Suppressor macrophage treated with lipopolysaccharide for 1 hour (primary cell): ENCODE measurements at places on chromosomes 16 and 17.

DNA sequence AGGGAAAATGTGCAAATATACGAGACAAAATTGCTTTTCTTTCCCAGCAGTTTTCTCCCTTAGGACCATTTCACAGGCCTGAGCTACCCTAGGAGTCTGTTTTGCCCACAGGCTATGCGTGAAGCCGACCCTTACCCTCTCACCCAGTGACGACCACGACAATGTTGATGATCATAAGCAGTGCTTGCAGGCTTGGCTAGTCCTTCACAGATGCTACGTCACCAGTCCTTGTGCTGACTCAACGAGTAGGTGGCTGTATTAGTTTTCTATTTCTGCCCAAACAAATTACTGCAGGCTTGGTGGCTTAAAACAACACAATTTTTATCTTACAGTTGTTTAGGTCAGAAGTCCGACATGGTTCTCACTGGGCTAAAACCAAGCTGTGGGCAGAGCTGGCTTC lies 574.6 kb upstream of the HSBP1 start:
- no peak for DNase-seq

GRCh38 chr17:81558941-81559806 lies 7.0 kb upstream of the FAAP100 start:
- DNase-seq = peak; percentile 43

DNA sequence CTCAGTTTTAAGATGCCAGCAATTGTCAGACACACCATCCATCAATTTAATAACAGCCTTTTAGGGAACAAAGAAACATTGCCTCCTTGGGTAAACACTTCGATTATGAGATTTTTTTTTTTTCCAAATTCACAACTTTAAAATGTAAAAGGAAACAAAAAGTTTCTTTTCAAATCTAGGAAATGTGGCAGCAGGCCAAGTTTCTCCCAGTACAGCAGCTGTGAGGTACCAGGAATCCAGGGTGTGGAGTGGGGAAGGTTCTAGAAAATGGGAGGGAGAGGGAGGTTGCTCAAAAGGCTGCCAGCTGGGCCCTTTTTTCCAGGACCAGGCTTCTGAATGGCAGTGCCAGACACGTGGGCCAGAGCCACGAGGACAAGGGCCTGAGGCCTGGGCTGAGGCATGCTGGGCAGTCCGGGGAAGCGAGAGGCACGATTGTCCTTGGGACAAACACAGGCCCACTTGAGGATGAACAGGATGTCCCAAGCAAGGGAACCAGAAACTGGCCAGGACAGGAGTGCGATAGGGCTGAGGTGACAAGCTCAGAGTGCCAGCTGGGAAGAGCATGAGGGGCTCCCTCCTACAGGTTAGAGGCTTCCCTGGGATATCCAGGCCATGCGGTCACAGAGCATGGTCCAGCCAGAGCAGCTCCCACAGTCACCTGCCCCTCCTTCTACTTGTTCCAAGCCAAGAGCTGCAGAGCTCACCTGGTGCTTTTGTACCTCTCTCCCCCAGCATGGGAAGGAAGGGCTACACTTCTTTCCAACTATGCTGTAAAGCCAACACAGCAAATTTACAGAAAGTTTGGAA lies 215.1 kb downstream of the KATNIP start:
- DNase-seq = no peak

DNA sequence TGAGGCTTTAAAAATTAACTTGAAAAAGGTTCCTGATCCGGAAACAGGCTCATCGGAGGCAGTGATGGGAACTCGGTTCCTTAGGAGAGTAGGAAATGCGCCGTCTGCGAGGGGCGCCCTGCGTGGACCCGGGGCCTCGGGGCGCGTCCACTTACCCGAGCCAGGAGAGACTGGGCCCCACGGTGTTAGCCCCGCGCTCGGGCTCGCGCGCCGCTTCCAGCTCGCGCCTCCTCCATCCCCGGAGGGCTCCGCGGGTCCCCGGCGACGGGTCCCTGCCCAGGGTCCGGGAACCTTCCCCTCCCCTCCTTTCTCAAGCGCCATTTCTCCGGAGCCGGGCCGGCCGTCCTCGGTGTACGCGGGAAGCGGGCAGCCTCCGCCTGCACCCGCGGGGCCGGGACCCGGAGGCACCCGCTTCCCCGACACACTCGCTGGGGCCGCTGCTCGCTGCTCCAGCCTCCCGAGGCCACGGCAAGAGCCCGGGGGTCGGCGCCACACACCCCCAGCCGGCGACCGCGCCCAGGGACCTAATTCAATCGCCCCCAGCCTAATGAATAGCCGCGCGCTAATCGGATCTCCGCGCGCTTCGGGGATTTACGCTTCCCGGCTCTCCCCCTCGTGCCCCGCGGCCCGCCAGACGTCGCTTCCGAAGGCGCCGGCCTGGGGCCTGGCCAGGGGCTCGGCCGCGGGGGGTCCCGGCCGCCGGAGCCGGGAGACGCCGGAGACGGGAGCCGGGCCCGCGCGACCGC lies 2.2 kb upstream of the BAHCC1 start:
- peak; percentile 70 for DNase-seq

- no peak for DNase-seq
Measured at GRCh38 chr17:42361781-42362186, 26.5 kb downstream of the STAT3 start.

- no peak for DNase-seq
Measured at GRCh38 chr16:27520982-27521673, 28.6 kb downstream of the GTF3C1 start.

DNA sequence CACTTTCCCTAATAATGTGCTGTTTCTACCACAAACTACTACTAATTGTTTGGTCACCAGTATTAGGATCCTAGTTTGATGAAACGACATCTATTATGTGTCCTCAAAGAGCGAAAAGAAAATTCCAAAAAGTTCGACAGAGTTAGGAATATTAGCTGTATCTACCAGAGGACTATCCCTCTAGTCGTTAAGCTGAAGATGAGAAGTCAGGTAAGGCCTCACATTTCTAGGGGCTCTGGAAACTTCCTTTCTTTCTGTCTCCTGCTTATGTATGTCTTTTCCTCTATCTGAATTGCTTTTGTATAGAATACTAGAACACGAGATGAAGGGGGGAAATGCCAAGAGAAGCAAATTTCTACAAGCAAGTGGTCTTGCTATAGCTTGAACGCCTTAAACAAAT lies 1.6 kb downstream of the GLG1 start:
- DNase-seq = no peak

- DNase-seq = peak; percentile 27
Measured at GRCh38 chr17:63222655-63223054, 223.5 kb downstream of the CYB561 start.

GRCh38 chr16:57007050-57007449 lies 17.7 kb downstream of the NLRC5 start:
- no peak for DNase-seq

DNA sequence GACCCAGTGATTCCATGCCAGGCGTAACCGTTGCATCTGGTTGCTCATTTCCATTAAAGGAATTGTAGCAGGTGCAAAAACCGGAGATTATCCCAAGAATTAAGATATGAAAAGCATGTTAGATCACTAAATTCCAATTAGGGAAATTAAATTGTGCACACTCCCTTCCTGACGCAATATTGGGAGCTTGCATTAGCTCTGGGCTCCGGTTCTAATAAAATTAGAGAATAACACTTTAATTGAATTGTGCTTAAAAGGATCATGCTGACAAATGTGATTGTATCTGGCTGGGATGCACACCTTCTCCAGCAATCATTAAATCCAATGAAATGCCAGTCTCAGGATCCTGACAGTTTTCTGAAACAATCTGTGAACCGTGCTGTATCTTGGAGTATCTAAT lies 38.1 kb downstream of the IRX5 start:
- DNase-seq = no peak

GRCh38 chr16:29983420-29984136 lies 9.9 kb downstream of the TAOK2 start:
- no peak for DNase-seq

- DNase-seq = no peak
Measured at GRCh38 chr16:29883987-29884386, 15.4 kb downstream of the SEZ6L2 start.

GRCh38 chr17:41651625-41652460 lies 27.5 kb upstream of the KRT17 start:
- DNase-seq = no peak

- DNase-seq = no peak
Measured at GRCh38 chr17:13152501-13152900, 134.7 kb upstream of the ELAC2 start.

DNA sequence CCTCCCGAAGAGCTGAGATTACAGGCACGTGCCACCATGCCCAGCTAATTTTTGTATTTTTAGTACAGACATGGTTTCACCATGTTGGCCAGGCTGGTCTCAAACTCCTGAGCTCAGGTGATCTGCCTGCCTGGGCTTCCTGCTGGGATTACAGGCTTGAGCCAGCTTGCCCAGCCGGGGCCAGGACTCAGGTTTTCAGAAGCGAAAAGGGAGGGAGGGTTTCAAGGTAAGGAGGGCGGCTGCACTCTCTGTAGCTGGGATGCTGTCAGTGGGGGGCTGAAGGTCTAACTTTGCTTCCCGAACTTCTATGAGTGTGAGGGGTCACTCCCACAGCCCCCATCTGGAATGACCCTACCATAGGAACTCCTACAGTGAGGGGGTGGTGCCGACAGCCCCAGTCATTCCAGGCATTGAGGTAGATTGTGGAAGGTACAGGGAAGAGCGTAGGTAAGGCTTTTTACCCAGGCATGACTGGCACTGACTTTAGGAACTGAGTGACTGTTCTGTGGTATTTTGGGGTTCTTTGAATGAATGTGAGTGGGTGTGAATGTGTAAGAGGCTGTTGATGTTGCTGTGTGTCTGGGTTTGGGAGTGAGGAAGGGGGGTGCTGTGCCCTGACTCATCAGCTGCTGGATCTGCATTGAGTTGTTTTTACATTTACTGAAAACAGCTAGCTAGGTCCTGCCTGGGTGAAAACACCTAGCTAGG lies 3.8 kb upstream of the C1QL1 start:
- peak; percentile 65 for DNase-seq

DNA sequence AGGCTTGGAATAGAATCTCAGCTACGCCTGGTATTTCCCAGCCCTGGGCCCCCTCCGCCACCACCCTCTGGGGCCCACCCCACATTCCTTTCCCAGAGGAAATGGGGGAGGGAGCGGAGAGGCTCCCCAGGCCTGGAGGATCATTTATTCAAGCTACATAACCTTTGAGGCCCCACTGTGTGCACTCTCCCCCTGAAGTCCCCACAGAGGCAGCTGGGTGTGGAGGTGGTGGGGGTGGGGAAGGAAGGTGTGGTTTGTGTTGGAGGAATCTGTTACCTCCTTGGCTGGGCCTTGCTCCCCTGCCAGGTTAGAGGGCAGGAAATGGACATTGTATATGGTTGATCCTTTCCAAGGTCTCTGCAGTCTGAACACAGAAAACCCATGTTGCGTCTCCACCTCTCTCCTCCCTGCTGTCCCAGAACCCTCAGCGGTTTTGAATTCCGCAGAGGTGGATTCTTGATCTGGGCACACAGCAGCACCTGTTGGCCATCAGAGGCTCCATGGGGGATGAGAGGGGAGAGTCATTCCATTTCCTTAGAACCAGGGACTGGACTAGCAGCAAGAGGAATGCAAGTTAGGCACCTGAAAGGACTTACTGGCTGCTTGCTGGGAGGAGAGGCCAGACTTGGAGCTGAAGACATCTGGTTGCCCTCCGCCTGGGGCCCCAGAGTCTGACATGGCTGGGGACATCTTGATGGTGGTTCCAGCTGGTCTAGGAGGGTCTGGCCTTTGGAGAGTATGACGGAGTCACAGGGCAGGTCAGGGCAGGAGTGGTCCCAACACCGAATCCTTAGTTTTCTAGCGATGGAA lies 23.0 kb downstream of the ARHGAP23 start:
- DNase-seq = no peak

GRCh38 chr17:82710499-82711232 lies 5.8 kb upstream of the FN3KRP start:
- DNase-seq = no peak

DNA sequence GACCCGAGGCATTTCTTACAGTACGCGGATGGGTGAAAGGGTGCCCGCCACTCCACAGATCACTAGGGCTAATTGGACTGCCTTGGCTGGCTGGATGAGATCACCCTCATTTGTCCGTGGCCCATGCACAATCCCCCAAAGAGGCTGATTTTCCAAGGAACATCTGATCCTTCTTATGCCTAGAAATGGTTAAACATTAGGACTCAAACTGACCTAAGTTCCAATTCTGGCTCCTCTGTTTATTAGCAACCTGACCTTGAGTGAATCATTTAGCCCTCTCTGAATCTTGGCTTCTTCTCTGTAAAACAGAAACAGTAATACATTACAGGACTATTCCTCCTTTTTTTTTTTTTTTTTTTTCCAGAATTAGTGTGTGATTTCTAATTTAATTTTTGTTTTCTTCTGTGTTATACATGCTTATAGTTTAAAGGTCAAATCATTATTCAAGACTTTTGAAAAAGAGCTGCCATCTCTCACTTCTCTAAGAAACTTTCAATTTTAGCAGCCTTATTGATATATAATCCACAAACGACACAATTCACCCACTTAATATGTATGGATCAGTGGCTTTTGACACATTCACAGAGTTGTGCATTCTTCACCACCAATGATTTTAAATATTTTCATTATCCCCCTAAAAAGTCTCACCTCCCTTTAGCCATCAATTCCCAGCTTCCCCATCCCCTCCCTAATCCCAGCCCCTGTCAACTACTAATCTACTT lies 45.4 kb upstream of the TMEM132E start:
- DNase-seq = no peak

DNA sequence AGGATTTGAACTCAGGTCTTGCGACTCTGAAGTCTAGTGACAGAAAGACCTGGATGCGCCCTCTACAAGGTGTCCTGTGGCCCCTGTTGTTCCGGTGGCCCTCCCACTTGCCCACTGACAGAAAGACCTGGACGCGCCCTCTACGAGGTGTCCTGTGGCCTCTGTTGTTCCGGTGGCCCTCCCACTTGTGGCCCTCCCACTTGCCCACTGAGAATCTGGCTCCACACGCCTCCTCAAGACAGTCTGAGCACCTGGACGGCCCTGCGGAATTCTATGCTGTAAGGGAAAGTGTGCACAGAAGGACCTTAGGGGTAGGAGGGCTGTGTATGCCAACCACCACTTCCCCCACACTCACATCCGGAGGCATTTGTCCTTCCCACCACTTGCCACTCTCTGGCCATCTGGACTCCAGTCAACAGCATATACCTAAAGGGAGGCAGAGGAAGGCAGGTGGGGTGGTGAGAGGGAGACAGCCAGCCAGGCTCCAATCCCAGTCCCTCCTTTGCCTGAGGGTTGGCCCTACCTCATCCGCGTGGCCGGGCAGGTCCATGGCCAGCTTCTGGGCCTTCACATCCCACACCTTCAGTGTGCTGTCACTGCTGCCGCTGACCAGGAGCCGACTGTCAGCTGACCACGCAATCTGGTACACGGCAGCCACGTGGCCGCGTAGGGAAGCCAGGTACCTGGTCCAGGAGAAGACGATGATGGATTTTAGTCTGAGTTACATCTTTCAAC lies 9.1 kb downstream of the NLE1 start:
- DNase-seq = no peak
